Activated naive CD8-positive, alpha-beta T cell treated with anti-CD3 and anti-CD28 coated beads for 36 hours (primary cell): ENCODE measurements at places on chromosomes 12 and 14. TPM values are rescaled to one million over a fixed set of nuclear protein-coding genes. Genes with fewer than 3 reads are reported as not detected.
A peak's percentile ranks its signal among the peaks of the same experiment; 100 is the strongest.

DNA sequence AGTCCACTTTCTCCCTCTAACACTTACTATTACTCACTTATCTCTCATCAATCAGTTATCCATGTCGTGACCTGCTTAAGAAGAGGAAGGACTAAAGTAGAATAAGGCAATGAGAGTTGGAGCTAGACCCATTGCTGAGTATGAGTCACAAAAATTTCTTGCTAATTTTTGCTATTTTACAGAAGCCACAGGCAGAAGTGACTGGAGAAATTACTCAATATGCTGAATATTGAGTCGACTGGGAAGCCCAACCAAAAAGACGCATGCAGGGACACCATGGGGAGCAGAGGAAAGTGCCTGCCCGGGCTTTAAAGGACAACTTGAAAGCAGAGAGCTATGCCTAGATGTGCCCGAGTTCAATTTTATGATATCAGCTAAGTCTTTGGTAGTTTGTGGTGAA lies 115.4 kb upstream of the FOXG1 start:
- DNase-seq, result no peak
- no peak overlapping the region for H3K4me3 ChIP-seq
- H3K36me3 ChIP-seq, result no peaks in the 10 kb centered on the region
- H3K27me3 ChIP-seq, result no peaks in the 10 kb centered on the region
- no peak overlapping the region for H3K27ac ChIP-seq

- DNase-seq, result no peak
- H3K4me3 ChIP-seq, result no peak overlapping the region
- no peaks in the 10 kb centered on the region for H3K4me1 ChIP-seq
- no peaks in the 10 kb centered on the region for H3K27me3 ChIP-seq
- no peak overlapping the region for H3K27ac ChIP-seq
- no peaks in the 10 kb centered on the region for H3K36me3 ChIP-seq
Measured at GRCh38 chr12:77686760-77687159, 143.9 kb upstream of the NAV3 start.

DNA sequence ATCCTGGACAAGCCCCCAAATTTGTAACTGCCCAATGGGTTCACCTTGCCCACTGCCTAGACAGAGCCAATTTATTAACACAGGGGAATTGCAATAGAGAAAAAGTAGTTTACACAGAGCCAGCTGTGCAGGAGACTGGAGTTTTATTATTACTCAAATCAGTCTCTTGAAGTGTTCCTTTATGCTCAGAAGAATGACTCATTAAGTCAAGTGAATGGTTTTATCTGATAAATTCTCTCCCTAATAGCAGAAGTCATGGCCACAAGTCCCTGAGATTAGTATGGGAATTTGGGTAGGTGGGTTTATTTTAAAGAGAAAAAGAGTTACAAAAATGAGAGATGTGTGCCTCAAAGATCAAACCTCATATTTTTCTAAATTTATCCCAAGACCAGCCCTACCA lies 122.8 kb upstream of the NUDT4 start:
- no peak for DNase-seq
- peaks cover 6% of the 10 kb centered on the region for H3K36me3 ChIP-seq
- no peaks in the 10 kb centered on the region for H3K27me3 ChIP-seq
- H3K4me3 ChIP-seq, result no peak overlapping the region
- no peak overlapping the region for H3K27ac ChIP-seq

DNA sequence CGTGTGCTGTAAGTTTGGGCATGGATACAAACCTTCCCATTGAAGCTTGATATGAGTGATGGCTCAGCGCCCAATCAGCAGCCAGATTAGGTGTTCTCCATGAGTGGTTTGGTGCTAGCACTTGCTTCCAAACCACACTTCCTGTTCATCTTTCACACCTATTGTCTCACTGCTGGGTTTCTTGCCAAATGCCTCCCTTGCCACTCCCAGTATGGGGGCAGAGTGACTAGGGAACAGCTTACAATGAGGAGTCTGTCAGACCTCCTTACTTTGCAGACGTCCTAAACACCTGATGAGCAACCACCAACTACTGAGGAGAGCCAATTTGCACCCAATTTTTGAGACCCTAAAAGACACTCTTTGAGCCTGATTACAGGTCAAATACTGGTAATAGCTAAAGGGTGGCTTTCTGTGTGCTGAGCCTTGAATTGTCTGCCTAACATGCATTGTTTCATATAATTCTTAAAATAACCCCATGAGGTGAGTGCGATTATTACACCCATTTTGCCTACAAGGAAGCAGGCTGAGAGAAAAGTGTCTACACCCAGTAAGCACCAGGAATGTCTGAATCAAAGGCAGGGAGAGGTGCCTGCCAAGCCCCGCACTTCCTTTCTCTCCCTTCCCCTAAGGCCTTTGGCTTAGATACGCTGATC lies 48.4 kb upstream of the FOS start:
- peak; percentile 58 for DNase-seq
- H3K4me3 ChIP-seq, result no peak overlapping the region
- H3K27me3 ChIP-seq, result no peaks in the 10 kb centered on the region
- H3K36me3 ChIP-seq, result no peaks in the 10 kb centered on the region

GRCh38 chr14:20278414-20278813 lies 27.3 kb downstream of the TTC5 start:
- peaks cover 17% of the 10 kb centered on the region for H3K4me1 ChIP-seq
- no peak overlapping the region for H3K27ac ChIP-seq
- no peak for DNase-seq
- H3K36me3 ChIP-seq, result peaks cover 72% of the 10 kb centered on the region

DNA sequence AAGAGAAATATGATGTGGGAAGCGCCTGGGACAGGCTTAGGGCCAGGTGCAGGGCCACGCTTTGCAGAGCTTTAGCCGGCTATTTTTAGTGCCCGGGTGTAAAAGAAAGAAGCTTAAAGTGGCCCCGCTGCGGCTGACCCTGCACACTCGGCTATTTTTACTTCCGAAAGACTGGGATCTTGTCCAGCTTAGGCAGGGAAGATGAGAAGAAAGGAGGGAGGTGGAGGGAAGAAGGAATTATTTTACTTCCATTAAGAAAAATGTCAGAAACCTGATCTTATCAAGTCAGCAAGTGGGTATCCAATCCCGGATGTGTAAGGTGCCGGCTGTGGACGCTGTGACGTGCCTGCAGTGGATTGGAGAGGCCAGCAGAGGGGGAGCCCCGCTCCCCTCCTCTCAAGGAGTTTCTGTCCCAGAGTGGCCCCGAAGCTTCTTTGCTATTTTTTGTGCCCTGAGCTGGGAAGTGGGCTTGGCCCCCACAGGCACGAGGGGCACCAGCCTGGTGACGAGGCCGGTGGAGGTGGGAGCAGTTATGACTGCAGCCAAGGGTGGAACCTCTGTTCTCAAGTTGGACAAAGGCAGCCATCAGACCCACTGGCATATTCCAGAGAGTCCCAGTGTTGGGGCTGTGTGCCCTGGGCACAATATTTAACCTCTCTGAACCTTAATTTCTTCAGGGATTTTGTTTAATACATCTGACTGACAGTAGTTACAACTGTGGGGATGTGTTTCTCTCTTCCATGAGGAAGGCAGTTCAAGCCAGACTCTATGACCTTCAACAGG lies 97.7 kb downstream of the ESRRB start:
- no peak overlapping the region for H3K27ac ChIP-seq
- peaks cover 21% of the 10 kb centered on the region for H3K27me3 ChIP-seq
- DNase-seq, result no peak

- no peak for DNase-seq
- H3K27me3 ChIP-seq, result no peaks in the 10 kb centered on the region
- H3K4me1 ChIP-seq, result peaks cover 35% of the 10 kb centered on the region
- no peak overlapping the region for H3K4me3 ChIP-seq
Measured at GRCh38 chr14:89319687-89320086, 97.3 kb downstream of the FOXN3 start.

GRCh38 chr14:34662561-34663088 lies 32.7 kb upstream of the SNX6 start:
- no peaks in the 10 kb centered on the region for H3K27me3 ChIP-seq
- no peak overlapping the region for H3K27ac ChIP-seq
- no peaks in the 10 kb centered on the region for H3K36me3 ChIP-seq
- DNase-seq, result no peak
- no peak overlapping the region for H3K4me3 ChIP-seq
- H3K4me1 ChIP-seq, result peaks cover 6% of the 10 kb centered on the region

DNA sequence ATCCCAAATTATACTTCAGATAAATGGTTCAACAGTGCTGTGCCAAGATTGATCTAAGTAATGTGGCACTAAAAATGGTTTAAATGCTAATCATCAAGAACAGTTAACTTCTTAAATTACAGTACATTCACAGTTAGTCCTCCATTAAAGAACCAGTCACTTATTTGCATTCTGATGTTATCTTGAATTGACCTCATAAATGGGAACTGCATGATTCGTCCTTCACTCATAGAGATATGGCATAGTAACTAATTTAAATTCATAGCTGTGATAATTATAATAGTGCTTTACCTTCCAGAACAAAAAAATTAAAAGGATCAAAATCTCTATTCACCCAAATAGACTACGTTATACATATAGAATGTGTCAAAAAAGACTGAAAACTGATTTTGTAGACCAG lies 61.1 kb downstream of the COCH start:
- H3K36me3 ChIP-seq, result peaks cover 7% of the 10 kb centered on the region

GRCh38 chr12:63894132-63894531 lies 49.6 kb downstream of the SRGAP1 start:
- no peak overlapping the region for H3K4me3 ChIP-seq
- H3K27me3 ChIP-seq, result peaks cover 12% of the 10 kb centered on the region
- no peak overlapping the region for H3K27ac ChIP-seq

GRCh38 chr14:72217135-72217534 lies 284.9 kb downstream of the RGS6 start:
- H3K4me3 ChIP-seq, result no peak overlapping the region
- H3K4me1 ChIP-seq, result no peaks in the 10 kb centered on the region
- peaks cover 8% of the 10 kb centered on the region for H3K27me3 ChIP-seq
- no peaks in the 10 kb centered on the region for H3K36me3 ChIP-seq

GRCh38 chr12:56877195-56878009 lies 56.8 kb downstream of the SDR9C7 start:
- H3K4me3 ChIP-seq, result no peak overlapping the region
- peaks cover 5% of the 10 kb centered on the region for H3K4me1 ChIP-seq
- no peaks in the 10 kb centered on the region for H3K36me3 ChIP-seq

GRCh38 chr14:46985529-46986380 lies 334.2 kb upstream of the RPL10L start:
- H3K4me1 ChIP-seq, result no peaks in the 10 kb centered on the region
- no peak overlapping the region for H3K27ac ChIP-seq
- no peak overlapping the region for H3K4me3 ChIP-seq
- no peak for DNase-seq

GRCh38 chr14:93965287-93965821 lies 11.0 kb downstream of the ASB2 start:
- H3K4me3 ChIP-seq, result no peak overlapping the region
- H3K36me3 ChIP-seq, result peaks cover 32% of the 10 kb centered on the region
- peak overlapping the region; percentile 9 for H3K27ac ChIP-seq
- no peaks in the 10 kb centered on the region for H3K27me3 ChIP-seq
- no peak for DNase-seq

Gene HOXC4
- 1.0 TPM for total RNA-seq

DNA sequence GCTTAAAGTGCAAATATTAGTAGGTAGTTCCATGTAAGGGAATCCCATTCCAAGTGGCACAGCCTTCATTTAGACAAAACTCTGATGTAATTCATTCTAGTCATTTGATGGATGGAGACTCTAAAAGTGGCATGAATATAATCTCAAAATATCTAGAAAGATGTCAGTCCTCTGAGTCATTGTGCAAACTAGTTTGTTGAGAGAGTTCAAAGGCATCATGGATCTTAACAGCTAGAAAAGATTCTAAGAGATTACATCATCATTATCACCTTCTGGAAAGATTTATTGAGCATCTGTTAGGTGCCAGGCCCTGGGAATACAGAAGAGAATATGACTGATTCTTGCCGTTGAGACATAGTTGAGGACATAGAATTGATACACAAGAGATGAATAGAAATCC lies 30.7 kb downstream of the CRADD start:
- DNase-seq, result no peak
- no peak overlapping the region for H3K4me3 ChIP-seq
- peaks cover 11% of the 10 kb centered on the region for H3K4me1 ChIP-seq
- no peaks in the 10 kb centered on the region for H3K27me3 ChIP-seq
- no peak overlapping the region for H3K27ac ChIP-seq

Gene MYF6
- not detected for total RNA-seq

Gene RAD9B
- total RNA-seq, result 2.8 TPM

DNA sequence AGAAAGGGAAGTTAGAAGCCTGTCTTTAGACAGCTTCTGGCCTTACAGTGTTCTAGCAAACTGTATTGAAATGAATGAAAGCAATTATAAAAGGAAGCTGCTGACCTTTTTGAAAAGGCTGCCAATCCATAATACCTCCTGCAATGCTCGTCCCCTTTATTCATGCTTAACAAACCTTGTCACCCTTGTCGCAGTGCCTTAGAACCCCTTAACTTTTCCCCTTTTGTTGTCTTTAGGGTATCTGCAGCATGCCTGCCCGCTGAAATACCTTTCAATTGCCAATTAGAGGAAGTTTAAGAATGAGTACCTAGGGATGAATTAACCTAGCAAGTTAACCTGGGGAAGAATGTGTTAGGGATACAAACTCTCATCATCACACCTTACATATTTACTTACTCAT lies 731.2 kb downstream of the RERGL start:
- H3K4me1 ChIP-seq, result no peaks in the 10 kb centered on the region
- no peak for DNase-seq
- no peaks in the 10 kb centered on the region for H3K36me3 ChIP-seq
- H3K4me3 ChIP-seq, result no peak overlapping the region
- H3K27me3 ChIP-seq, result no peaks in the 10 kb centered on the region
- H3K27ac ChIP-seq, result no peak overlapping the region

Gene BDKRB2
- not detected for total RNA-seq

DNA sequence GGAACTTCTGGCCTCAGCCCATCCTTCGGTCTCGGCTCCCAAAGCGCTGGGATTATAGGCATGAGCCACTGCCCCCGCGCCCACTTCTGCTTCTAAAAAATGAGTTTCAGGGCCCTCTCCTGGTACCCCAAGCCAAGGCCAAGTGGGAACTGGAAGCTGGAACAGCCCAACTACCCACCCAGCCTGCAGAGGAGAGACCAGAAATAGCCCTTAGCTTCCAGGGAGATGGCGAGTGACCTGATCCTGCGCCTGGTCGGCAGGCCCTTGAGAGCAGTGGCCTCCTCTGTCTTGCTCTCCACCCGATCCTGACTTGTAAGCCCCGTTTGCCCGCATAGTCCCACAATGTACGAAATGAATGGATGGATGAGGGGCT lies 31.2 kb upstream of the PLEKHG6 start:
- no peak overlapping the region for H3K27ac ChIP-seq
- H3K27me3 ChIP-seq, result peaks cover 52% of the 10 kb centered on the region
- no peaks in the 10 kb centered on the region for H3K36me3 ChIP-seq
- H3K4me1 ChIP-seq, result peaks cover 5% of the 10 kb centered on the region
- DNase-seq, result no peak
